Colonic mucosa (tissue), 4 donors: ENCODE measurements at places on chromosomes 16 and 17.

GRCh38 chr16:2422123-2422867, 7.0 kb upstream of the CCNF start:
- DNase-seq, result no peak

GRCh38 chr17:82970067-82970466, 109.3 kb upstream of the METRNL start:
- no peak for DNase-seq

GRCh38 chr17:59893676-59894100, 767 bp downstream of the RPS6KB1 start:
- DNase-seq, result no peak

DNA sequence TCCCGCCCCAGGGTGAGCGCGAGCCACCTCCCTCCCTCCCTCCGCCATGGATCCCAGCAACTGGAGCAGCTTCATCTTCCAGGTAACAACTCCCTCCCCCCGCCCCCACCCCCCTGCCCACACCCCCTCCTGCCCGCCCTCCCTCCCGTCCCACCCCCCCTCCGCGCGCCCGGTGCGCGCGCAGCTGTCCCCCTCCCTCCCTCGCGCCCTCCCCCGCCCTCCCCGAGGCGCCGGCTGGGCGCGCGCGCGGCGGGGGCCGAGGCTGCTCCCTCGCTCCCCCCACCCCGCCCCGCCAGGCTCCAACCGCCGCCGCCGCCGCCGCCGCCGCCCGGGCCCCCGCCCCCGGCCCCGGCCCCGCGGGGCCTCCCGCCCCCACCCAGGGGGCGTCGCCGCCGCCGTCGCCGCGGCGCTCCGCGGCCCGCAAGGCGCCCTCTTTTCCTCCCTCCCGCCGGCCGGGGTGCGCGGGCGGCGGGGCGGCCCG, at the start of gene MAZ:
TSS of gene MAZ (plus strand) at position 431 of the 481 bp plus-strand sequence. CDS start 173 bp downstream, outside the sequence.
- DNase-seq, result no peak

- DNase-seq, result no peak
Measured at GRCh38 chr17:16044487-16044886, 44.9 kb downstream of the TTC19 start.
